ENCODE measurements at places on chromosomes 7 and 10. TPM values are rescaled to one million over a fixed set of nuclear protein-coding genes. Genes with fewer than 3 reads are reported as not detected.

The LRRD1 gene
- not detected for total RNA-seq

The COA1 gene
- 49.2 TPM for total RNA-seq

The MYH16 gene
- not detected for total RNA-seq

The NKX2-3 gene
- total RNA-seq = not detected

The ANKRD1 gene
- not detected for total RNA-seq

The CH25H gene
- not detected for total RNA-seq

The ELMO1 gene
- 108 TPM for total RNA-seq

The HOXA3 gene
- not detected for total RNA-seq

The TEX36 gene
- not detected for total RNA-seq

The UCMA gene
- not detected for total RNA-seq

The LRMDA gene
- total RNA-seq = not detected

The PDLIM1 gene
- 149 TPM for total RNA-seq

The CDC123 gene
- 84.6 TPM for total RNA-seq

The FAM237B gene
- total RNA-seq = not detected

The ZNF804B gene
- total RNA-seq = not detected

The CNPY1 gene
- total RNA-seq = not detected

The UCN3 gene
- not detected for total RNA-seq

The AZGP1 gene
- not detected for total RNA-seq

The SPDYE2 gene
- not detected for total RNA-seq

The ASZ1 gene
- total RNA-seq = not detected

The PTN gene
- total RNA-seq = not detected

The FAM25G gene
- not detected for total RNA-seq

The NRG3 gene
- not detected for total RNA-seq

The ARMC3 gene
- total RNA-seq = not detected

The ENKUR gene
- total RNA-seq = not detected

The TAS2R4 gene
- 1.9 TPM for total RNA-seq

The FGFBP3 gene
- 1.8 TPM for total RNA-seq

The HPS6 gene
- 23.0 TPM for total RNA-seq

The C10orf67 gene
- total RNA-seq = not detected

The HGF gene
- not detected for total RNA-seq

The CALN1 gene
- not detected for total RNA-seq

The TBXAS1 gene
- total RNA-seq = 3.8 TPM

The LIPN gene
- 0.27 TPM for total RNA-seq

The PPP1R17 gene
- not detected for total RNA-seq

The GATA3 gene
- 0.53 TPM for total RNA-seq
